ENCODE measurements at places on chromosomes 11 and 22.

DNA sequence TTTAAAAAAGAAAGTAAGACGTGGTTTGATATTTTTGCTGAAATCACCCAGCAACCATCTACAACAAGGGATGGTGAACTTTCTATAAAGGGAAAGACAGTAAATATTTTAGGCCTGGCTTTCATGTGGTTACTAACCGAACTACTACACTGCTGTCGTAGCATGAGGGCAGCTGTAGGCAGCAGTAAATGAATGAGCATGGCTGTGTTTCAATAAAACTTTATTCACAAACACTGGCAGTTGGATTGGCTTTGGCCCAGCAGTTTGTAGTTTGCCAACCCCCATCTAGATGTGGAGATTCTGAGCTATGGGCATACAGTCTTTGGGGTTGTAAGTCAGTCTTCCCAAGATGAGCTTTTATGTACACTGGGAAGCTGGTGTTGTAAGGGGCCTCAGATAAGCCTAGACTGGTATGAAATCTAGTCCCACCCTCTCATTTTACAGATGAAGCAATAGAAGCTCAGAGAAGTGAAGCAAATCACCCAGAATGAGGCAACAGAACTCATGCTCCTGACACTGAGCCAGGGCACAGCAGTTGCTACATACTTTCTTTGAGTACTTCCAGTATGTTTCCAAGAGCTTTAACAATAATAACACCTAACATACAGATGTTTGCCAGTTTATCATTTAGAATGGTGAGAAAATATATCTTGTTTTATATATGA, 204.4 kb downstream of the ADAMTS15 start:
- no peak for DNase-seq

DNA sequence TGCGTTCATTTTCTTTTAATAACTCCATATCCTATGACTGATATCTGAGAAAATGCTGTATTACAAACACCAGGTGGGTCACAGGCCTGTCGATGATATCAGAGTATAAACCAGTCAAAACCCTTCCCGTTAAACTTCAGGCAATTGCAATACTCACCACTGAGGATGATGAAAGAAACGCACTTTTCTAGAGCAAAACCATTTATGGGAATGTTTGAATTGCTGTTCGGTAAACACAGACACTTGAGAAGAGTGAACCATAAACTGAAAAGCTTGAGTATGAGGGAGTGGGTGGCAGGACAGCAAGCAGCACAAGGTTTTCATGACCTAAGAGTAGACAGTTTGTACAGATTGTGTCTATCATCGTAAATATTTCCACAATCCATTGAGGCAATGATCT, 139.8 kb upstream of the CEP126 start:
- DNase-seq, result no peak

- no peak for DNase-seq
Measured at GRCh38 chr11:24122291-24122690, 374.6 kb upstream of the LUZP2 start.

GRCh38 chr11:2590131-2590964, 109.4 kb downstream of the KCNQ1OT1 start:
- no peak for DNase-seq

GRCh38 chr22:45879552-45879949, 97.4 kb downstream of the WNT7B start:
- no peak for DNase-seq

GRCh38 chr11:23181022-23181807, 320.9 kb upstream of the CCDC179 start:
- no peak for DNase-seq

DNA sequence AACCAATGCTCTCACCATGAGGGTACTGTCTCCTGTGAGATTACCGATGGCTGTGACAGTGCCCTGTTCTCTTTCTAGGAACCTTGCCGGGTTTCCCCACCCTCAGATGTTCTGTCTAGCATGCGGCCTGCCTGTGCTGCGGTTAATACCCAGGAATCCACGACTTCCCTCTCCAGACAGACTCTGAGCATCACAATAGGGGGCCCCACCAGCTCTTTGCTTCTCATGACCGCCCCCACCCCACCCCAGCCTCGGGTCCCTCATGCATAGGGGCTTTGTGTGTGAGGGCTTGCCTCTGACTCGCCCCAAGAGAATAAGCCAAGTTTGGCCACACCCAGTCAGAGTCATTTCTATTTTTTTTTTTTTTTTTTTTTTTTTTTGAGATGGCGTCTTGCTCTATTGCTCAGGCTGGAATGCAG, 10.3 kb downstream of the PARVG start:
- DNase-seq, result no peak

- DNase-seq, result no peak
Measured at GRCh38 chr22:36590441-36591056, 61.6 kb upstream of the EIF3D start.

DNA sequence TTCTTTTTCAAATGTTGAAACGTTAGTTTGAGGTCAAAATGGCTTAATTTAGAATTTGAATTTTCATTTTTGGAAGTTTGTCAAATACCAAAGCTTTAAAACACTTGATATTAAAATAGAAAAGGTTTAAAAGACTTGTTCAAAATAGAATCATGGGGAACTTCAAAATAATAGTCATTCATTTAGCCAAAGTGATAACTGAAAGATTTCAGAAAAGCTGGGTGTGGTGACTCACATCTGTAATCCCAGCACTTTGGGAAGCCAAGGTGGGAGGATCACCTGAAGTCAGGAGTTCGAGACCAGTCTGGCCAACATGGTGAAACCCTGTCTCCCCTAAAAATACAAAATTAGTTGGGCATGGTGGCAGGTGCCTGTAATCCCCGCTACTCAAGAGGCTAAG, 10.9 kb downstream of the GSTP1 start:
- DNase-seq, result no peak

- DNase-seq, result no peak
Measured at GRCh38 chr22:31244046-31244942, 32.2 kb downstream of the LIMK2 start.

GRCh38 chr22:37166675-37167066, 17.0 kb upstream of the IL2RB start:
- peak; percentile 7 for DNase-seq

DNA sequence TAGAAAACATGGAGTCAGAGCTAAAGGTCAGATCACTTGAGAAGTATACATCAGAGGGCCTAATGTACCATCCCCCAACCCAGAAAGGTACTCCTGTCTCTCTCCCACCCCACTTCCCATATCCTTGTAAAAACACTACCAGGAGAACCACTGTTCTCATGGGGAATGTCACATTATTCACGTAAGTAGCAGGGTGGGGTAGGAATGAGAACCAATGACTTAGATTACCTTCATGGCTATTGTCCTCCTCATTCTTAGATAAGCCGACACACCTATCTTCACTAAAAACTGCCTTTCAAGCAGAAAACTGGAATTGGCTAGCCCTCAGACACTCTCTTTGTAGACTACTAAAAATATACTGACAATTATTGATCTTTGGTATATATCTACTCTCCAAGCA, 63.6 kb downstream of the CEP57 start:
- DNase-seq, result no peak

GRCh38 chr11:131822506-131822905, 452.1 kb downstream of the NTM start:
- DNase-seq, result no peak

GRCh38 chr22:37243402-37244113, 511 bp downstream of the RAC2 start:
- no peak for DNase-seq

- DNase-seq, result no peak
Measured at GRCh38 chr22:23102776-23103175, 32.5 kb downstream of the GNAZ start.

- DNase-seq, result peak; percentile 82
Measured at GRCh38 chr11:119709638-119710346, 19.2 kb downstream of the NECTIN1 start.

GRCh38 chr11:68330700-68331337, 18.4 kb downstream of the LRP5 start:
- DNase-seq, result no peak

DNA sequence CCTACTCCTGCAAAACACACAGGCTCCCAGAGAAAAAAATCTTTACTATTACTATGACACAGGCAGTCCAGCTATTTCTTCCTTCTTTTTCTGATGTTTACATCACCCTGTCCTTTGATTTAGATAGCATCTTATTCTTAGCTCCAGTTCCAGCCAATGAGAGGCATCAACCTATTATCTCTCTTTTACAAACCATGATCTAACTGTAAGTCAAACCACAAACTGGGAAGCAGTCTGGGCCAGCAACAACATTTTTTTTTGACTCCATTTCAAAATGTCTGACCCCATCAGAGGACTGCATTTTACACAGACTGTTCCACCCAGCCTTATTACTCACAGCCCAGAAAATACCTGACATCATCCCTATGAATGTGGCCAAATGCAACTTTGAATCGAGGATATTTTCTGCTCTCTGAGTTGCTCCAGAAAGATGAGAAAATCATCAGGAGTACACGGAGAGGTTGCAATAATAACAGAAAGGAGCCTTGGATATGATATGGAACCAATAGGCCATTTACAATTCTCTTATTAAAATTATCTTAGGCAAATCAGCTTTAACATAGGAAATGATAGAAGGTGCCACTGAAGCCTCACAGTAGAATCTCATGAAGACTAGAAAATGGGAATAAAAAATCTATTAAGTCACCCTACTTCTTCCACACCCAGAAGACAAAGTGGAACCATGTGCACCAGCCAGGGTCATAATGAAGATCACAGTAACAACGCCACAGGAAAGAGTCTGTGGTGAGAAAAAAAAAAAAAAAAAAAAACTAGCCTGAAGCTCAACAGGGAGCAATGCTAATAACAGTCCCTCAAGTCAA, 21.2 kb downstream of the TBRG1 start:
- peak; percentile 97 for DNase-seq

- no peak for DNase-seq
Measured at GRCh38 chr22:47573141-47573540, 810.7 kb downstream of the TBC1D22A start.

DNA sequence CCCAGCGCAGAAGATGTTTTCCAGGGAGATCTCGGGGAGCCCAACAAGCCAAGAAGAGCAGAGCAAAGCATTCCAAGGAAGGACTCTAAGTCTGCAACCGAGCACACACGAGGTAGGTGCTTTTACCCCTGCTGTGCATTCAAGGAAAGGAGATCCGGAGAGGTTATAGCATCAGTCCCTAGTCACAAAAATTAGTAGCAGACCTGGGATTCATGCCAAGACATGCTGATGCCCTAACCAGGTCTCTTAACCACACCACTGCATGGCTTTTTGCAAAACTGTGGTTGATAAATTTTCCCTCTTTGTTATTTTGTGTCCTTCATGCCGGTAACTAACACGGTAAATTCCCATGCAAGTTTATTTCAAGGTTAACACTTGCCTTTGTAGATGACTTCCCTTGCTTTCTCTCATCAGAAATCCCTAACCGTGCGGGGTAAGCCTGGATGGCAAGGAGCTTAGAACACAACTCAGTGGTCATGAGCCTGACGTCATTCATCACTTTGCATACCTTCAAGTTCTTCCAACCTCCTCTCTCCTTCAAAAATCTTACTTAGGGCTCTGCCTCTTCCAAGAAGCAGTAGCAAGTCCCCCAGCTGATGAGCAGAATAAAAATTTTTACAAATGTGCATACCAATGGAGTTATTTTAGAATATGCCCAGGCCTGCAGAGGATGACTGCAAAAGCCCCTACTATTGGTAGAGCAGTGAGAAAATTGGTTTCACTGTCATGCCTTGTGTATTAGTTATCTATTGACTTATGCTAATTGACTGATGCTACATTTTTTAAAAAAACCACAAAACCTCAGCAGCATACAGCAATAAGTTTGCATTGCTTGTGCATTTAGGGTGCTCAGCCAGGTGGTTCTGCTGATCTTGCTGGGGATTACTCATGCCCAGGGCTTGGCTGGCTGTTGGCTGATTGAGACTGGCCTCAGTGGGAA, 465.1 kb downstream of the MN1 start:
- no peak for DNase-seq
